ENCODE measurements at places on chromosomes 4 and X.

DNA sequence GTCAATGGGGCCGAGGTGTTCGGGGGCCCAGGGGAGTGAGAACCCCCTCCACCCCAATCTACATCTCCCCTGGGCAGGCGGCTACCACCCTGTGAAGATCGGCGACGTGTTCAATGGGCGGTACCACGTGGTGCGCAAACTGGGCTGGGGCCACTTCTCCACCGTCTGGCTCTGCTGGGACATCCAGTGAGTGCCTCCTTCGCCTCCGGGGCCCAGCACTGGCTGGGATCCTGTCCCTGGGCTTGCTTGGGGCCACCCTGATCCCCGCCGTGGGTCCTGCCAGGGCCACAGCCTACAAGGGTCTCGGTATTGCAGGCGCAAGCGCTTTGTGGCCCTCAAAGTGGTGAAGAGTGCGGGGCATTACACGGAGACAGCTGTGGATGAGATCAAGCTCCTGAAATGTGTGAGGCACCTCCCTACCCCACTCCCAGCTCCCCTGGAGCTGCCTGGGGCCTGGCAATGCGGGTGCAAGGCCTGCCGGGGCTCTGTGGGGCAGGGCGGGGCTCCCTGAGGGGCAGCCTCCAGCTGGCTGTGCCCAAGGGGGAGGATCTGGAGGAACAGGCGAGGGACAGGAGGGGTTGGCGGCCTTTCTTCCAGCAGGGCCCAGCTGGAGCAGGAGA, 697 bp downstream of the SRPK3 start:
- DNase-seq: no peak

DNA sequence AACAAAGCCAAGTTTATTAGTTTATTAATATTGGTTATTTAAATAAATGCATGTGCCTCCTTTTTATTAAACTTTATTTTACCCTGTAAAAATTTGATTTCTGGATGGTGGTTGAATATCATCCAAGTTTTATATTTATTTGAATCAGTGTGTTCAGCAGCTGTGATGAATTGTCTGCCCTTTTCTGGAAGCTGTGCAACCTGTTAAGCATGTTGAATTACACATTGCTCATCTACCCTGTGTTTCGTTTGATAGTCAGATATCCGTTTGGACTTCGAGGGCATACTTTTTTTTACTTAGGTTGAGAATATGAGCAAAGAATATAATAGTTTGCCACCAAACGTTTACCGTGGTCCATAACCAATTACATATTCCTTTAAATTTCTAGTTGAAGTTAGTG, 95.8 kb upstream of the TENM3 start:
- no peak for DNase-seq

DNA sequence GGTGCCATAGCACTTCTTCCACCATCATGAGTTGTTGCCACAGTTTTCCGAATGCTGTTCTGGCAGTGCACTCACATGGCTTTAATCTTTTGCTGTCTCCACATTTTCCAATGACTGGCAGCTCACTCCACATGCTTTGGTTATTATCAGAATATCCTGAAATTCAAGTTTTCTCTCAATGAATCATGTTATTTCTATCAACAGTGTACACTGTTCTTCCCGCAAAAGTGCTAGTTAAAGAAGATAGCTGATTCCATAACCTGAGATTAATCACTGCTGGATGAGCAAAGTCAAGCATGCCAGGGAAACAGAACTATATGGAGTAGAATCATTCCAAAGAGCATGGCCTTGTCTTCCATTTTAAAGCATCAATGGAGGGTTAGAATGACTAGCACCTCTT, 14.6 kb upstream of the IL13RA2 start:
- DNase-seq: no peak

GRCh38 chrX:15299941-15300851, 15.2 kb downstream of the ASB11 start:
- DNase-seq: no peak

DNA sequence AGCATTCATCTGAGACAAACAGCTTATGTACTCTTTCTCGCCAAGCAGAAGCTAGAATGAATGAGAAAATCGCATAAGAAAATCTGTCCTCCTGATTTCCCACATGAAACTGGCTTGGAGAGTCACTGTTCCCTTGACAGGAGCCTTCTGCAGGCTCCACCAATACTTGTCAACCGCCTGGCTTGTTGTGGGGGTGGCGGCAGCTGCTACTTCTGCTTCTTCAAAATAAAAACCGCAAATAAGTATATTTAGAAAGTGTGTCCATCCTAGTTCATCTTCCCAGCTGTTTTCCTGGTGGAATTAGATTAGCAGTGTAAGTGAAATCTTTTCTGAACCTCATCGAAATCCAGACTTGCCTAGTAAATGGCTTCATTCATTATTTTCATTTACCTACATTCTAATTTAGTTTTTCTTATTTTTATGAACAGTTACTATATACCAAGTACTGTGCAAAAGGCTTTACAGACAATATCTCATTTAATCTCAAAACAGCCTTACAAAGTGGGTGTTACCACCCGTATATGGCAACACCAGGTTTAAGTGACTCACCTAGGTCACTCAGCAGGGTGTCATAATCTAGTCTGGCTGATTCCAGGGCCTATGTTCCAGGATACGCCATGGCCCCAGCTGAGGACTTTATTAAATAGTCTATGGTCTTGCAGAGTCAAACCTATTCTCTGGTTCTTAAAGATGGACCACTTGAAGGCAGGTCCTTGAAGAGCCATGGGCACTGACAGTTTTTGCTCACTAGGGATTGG, 104.6 kb upstream of the IGFBP7 start:
- DNase-seq: no peak

DNA sequence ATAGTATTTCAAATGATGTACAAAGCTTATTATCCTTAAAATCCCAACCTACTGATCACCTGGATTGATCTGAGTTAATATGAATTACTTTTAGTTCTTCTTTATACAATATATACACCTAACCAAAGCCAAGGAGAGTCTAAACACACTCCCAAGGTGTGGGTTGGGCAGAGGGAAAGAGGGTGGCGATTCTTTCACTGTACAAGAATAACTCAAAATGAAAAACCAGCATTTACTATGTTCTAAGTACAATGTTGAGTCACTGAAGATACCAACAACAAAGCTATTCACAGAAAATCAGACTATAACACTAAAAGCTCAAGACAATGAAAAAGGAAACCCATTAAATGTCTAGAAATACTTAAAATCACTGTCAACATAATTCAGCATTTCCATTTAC, 46.6 kb downstream of the ANKRD17 start:
- DNase-seq: no peak

DNA sequence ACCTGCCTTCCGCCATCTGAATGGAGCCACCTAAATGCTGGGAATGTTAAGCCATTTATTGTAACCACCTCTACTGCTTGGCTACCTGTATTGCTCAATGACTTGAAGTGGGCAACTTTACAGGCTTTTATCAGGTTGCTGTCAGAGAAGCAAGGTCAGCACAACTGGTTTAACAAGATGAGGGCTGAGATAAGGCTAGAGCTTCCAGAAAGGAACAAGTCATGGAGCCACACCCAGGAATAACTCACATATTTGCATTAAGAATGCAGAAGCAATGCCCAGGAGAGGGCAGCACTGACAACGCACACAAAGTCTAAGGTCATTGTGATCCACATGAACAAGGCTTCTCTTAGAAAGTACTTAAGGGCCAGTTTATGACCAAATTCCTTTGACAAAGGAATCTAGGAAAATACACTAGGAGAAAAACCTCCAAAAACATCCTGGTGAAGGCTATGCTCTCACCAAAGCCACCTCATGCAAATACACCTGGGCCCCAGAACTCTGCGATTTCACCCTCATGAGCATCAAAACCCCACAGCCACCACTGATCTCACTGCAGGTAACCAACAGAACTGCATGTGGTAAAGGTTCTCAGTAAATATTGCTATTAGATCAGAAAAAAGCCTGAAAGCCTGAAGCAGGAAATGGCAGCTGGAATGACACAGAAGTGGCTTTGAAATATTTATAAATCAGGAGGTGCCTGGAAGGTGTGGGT, 15.0 kb upstream of the STS start:
- DNase-seq: no peak

GRCh38 chr4:179095585-179096221, 1653.5 kb upstream of the AGA start:
- no peak for DNase-seq

DNA sequence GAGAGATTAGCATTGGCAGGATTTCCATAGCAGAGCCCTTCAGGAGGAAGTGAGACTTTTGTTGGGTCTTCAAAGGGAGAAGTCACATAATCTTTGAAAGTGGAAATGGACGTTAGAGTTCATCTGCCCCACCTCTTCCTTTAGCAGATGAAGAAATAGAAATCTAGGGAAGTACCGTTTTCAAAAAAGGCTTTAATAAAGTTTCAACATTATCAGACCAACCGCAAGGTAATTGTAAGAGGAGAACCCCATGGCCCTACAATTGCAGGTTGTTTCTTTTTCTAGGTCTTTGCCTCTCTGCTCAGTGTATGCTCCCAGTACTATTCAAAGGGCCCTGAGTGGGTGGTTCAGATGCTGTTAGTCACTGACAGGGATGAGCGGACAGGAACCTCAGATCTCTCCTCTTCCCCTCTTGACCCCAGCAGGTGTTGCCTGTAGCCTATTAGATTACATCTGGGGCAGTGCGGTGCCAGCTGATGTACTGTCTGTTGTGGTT, 48.6 kb upstream of the AP1S2 start:
- DNase-seq: no peak

GRCh38 chrX:110180928-110181310, 137.0 kb downstream of the AMMECR1 start:
- no peak for DNase-seq

DNA sequence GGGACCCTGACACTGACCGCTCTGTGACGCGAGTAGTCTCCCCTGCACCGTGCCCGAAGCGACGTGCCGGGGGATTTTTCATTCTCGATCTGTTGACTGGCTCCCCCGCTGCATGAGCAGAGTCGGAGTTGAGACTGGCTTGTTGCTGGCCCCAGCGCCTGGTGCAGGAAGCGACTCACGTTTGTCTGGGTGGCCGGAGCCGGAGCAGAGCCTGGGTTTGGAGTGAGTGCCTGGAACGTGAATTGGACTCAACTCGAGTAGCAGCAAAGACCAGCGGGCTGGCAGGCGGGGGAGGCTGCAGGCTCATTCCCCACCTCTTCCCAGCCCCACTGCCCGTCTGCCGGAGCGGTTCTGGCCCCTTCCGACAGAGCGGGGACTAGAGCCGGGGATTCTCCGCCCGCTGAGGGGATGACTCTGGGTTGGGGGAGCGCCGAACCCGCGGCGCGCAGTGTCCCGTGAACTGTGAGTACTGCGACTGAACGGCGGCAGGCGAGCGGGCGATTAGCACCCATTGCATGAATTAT, 554 bp downstream of the PCDH7 start:
- DNase-seq: no peak

DNA sequence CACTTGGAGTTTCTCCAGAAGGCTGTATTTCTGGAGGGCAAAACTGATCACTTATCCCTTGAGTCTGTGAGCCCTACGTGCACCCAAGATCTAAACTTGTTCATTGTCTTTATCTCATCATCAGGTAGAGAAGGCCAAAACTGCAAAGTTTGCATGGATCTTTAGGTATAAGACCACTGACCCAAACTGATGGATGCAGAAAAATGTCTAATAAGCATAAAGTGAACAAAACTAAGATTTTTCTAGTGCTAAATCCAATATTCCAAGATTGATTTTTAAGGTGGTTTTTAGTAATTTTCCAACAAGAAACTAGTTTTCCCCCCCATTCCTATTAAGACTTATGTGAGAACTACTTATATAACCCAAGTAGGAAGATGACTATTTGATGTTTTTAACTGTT, 2.0 kb downstream of the TMSB15A start:
- DNase-seq: no peak

DNA sequence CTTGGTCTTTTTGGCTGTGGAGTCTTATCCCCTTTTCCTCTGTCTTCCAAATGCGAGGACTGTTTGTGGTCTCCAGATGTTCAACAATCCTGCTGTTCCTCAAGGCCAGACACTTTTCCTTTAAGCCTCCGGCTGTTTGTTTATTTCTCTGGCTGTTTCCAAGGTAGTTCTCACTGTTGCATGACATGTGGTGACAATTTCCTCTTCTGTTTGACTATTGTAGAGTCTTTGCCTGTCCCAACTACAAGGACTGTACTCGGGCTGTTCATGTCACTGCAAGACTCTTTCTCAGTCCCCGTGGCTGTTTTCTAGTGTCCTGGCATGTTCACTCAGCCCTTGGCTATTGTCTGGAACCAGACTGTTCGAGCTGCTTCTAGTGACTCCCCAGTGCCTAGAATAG, 50.6 kb downstream of the ZNF157 start:
- DNase-seq: no peak

GRCh38 chrX:30212172-30212571, 3.2 kb upstream of the MAGEB2 start:
- no peak for DNase-seq

GRCh38 chrX:112760697-112761096, 79.9 kb downstream of the AMOT start:
- DNase-seq: no peak

GRCh38 chrX:63855896-63856295, 70.9 kb upstream of the ARHGEF9 start:
- no peak for DNase-seq

- no peak for DNase-seq
Measured at GRCh38 chr4:24024605-24025004, 134.8 kb upstream of the PPARGC1A start.

- DNase-seq: no peak
Measured at GRCh38 chr4:3387943-3388361, 53.8 kb upstream of the HGFAC start.

DNA sequence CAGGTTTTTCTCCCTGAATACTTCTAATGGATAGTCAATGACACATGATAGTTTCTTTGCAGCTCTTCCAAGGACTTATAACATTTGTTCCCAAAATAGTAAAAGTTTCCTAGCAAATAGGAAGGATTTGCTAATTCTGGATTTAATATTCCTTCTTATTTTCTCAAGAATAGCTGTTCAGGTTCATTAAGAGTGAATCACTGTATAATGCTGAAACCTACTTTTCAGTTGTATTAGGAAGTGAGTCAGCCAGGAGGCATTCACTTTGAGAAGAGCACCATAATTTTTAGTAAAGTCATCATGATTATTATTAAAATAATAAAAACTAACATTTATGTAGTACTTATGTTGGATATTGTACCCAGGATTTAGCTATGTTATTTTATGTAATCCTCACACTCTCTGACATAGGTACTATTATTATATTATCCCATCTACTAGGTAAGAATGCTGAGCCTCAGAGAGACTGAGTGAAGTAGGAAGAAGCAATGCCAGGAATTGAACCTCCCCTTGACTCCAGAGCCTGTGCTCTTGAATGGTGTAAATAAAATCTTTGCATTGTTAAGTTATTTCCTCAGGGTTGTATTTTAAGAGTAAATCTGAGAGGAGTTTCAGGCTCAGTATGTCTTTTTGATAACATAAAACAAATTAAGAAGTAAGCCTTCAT, 114.8 kb downstream of the REELD1 start:
- no peak for DNase-seq

Data from activated effector memory CD4-positive, alpha-beta T cell treated with Interleukin-2 at 50 U/mL for 16 hours (primary cell).